Right atrium auricular region (tissue), 2 donors: ENCODE measurements at places on chromosomes 1 and 21. TPM values are rescaled to one million over a fixed set of nuclear protein-coding genes. Genes with fewer than 3 reads are reported as not detected.

DNA sequence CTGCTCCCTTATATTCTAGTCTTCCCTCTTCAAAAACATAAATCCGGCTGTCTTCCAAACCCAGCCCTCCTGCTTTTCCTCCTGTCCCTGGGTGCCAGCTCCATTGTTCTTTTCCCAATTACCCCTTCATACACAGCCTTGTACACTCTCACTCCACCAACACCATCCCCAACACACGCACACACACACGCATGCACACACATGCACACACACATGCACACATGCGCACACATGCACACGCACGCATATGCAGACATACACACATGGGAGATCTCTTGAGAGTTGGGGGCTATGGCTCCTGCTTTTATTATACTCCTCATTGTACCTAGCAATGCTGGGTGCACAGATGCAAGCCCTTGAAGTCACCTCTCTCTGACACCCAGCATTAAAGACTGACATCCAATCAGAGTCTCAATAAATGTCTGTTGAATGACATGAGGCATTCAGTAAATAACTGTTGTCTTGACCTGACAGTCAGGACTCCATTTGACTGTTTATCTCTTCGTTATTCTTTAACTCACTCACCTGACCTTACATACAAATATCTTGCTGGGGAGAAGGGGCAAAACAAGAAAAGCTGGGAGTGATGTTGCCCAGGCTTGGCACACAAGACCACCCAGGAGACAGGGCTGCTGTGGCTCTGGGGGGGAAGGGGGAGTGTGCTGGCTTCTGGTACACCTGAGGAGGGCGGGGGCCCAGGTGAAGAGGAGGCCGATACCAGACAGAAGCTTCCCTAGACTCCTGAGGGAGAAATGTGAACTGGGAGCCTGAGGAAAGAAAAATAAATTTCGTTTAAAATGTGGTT lies 16.0 kb downstream of the ABCA4 start:
- H3K27ac ChIP-seq, result no peak overlapping the region
- no peaks in the 10 kb centered on the region for H3K27me3 ChIP-seq
- DNase-seq, result no peak
- no peak overlapping the region for H3K4me3 ChIP-seq

The PRAMEF8 gene
- not detected for total RNA-seq

DNA sequence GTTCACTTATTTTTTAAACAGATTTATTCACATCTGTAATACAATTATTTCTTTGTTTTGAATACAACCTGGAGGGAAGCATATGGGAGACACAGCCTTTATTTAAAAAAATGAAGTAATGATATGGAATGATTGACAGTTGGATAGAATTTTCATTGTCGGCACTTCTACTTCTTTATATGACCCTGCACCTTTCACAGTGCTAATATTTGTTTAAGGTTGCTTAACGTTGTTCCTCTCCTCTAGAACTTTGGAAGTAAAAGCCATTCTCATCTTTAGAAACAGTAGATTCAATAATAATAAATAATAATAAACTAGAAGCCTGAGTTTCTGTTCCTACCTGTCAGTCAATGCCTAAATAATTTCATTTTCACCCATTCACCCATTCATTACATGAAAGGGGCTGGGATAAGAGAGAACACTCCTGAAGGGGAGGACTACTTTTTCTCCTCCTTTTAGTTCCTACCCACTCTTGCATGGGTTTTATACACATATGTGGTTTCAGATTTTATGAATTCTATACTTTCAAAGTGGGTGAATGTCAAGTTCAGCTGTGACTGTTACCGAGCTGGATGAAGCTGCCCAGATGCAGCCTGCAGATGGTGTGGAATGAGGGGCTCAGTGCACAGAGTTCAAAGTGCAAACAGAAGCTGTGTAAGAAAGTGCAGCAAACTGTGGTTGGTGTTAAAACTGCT lies 9.4 kb downstream of the RUNX1 start:
- no peaks in the 10 kb centered on the region for H3K4me1 ChIP-seq
- H3K36me3 ChIP-seq, result no peaks in the 10 kb centered on the region
- no peak overlapping the region for H3K27ac ChIP-seq
- DNase-seq, result no peak
- H3K27me3 ChIP-seq, result no peaks in the 10 kb centered on the region
- no peak overlapping the region for H3K4me3 ChIP-seq

The LRRC39 gene
- total RNA-seq, result 27.6 TPM

GRCh38 chr1:46643368-46643775 lies 24.8 kb downstream of the ATPAF1 start:
- no peak for DNase-seq
- no peaks in the 10 kb centered on the region for H3K27me3 ChIP-seq
- H3K27ac ChIP-seq, result peak overlapping the region; percentile 3
- H3K36me3 ChIP-seq, result peaks cover 32% of the 10 kb centered on the region
- H3K4me1 ChIP-seq, result peaks cover 10% of the 10 kb centered on the region
- H3K4me3 ChIP-seq, result no peak overlapping the region

GRCh38 chr1:168720839-168721238 lies 8.2 kb downstream of the DPT start:
- no peaks in the 10 kb centered on the region for H3K27me3 ChIP-seq
- no peaks in the 10 kb centered on the region for H3K36me3 ChIP-seq
- H3K4me1 ChIP-seq, result peaks cover 27% of the 10 kb centered on the region
- DNase-seq, result no peak

GRCh38 chr1:66996018-66996682 lies 57.8 kb downstream of the SLC35D1 start:
- peaks cover 16% of the 10 kb centered on the region for H3K36me3 ChIP-seq
- H3K27ac ChIP-seq, result no peak overlapping the region
- no peak for DNase-seq

- H3K27ac ChIP-seq, result peak overlapping the region; percentile 95
- H3K27me3 ChIP-seq, result no peaks in the 10 kb centered on the region
- peaks cover 14% of the 10 kb centered on the region for H3K36me3 ChIP-seq
- H3K4me3 ChIP-seq, result peak overlapping the region; percentile 87
Measured at GRCh38 chr21:39348040-39348354, 891 bp downstream of the HMGN1 start.
